ENCODE measurements at places on chromosomes 1 and 21. TPM values are rescaled to one million over a fixed set of nuclear protein-coding genes. Genes with fewer than 3 reads are reported as not detected.

GRCh38 chr1:234722904-234723720, 113.1 kb upstream of the IRF2BP2 start:
- DNase-seq, result peak; percentile 81
- H3K4me3 ChIP-seq, result peak overlapping the region; percentile 30
- H3K4me1 ChIP-seq, result peaks cover 94% of the 10 kb centered on the region
- no peaks in the 10 kb centered on the region for H3K27me3 ChIP-seq

DNA sequence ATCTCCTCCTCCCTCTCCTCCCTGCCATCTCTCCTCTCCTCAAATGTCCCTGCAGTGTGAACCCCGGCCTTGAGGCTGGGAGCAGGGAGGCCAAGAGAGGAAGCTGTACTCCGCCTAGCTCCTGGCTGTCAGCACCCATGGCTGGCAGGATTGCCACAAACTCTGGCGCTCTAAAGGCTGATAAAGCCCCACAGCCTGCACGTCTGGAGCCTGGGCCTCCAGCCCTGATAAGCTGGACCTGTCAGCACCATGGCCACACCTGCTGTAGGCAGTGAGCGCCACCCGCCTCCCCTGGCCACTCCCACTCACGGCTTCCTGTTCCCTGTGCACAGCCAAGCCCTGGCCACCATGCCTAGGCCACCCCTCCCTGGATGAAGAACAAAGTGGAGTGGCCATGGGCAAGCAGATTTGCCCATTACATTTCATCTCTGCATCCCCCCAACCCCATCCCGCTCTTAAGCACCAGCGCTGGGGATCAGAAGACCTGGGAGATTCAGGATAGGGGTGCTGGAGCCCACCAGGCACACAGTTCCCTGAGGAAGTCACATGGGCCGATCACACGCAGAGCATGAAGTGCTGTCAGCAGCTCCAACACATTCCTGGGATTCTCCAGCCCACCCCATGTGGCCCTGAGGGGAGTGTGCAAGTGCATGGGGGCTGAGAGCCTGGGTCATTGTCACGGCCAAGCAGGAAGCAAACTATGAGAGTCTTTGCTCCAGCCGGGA, 24.2 kb upstream of the NPPB start:
- H3K4me3 ChIP-seq, result no peak overlapping the region
- no peaks in the 10 kb centered on the region for H3K27me3 ChIP-seq
- no peak overlapping the region for H3K27ac ChIP-seq
- peak; percentile 80 for DNase-seq
- H3K36me3 ChIP-seq, result no peaks in the 10 kb centered on the region

TRIM67 gene
- not detected for total RNA-seq

GRCh38 chr1:215601276-215601675, 34.2 kb downstream of the KCTD3 start:
- H3K4me3 ChIP-seq, result no peak overlapping the region
- peaks cover 27% of the 10 kb centered on the region for H3K36me3 ChIP-seq
- no peak for DNase-seq
- no peaks in the 10 kb centered on the region for H3K4me1 ChIP-seq
- no peaks in the 10 kb centered on the region for H3K27me3 ChIP-seq

DNA sequence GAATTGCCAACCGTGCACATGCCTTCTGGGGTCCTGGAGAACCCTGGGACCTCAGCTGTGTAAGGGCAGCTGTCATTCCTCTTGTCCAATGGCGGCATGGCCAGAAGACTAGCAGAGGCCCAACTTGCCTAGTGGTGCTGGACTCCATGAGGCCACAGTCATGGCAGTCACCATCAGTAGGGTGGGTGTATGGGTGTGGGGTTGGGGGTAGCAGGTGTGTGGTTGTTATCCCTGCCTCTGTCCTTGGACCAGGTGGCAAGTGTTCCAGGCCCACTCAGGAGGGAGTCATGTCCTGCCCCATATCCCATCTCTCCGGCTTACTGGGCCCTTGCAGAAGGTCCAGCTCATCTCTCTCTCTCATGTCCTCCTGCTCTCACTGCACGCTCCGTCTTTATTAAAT, 1596.2 kb downstream of the MRPL39 start:
- no peak overlapping the region for H3K4me3 ChIP-seq
- H3K27me3 ChIP-seq, result no peaks in the 10 kb centered on the region
- no peaks in the 10 kb centered on the region for H3K4me1 ChIP-seq
- H3K27ac ChIP-seq, result no peak overlapping the region
- no peak for DNase-seq

DNA sequence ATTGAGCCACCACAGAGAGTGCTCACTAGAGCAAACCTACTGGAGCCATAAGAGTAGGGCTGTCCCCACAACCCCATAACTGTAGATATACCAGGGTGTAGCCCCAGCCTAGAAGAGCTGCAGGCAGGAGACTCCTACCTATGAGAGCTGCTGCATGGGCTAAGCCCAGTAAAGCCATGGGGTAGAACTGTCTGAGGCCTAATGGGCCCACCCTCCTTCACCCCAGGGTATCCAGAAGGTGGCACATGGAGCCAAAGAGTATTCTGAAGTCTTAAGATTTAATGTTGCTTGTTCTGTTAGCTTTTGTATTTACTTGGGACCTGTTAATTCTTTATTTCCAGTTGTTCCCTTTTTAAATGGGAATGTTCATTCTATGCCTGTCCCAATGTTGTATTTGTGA, 1193.7 kb upstream of the ADGRL2 start:
- no peak overlapping the region for H3K27ac ChIP-seq
- H3K36me3 ChIP-seq, result no peaks in the 10 kb centered on the region
- H3K4me1 ChIP-seq, result no peaks in the 10 kb centered on the region
- H3K4me3 ChIP-seq, result no peak overlapping the region

SLAMF9 gene
- not detected for total RNA-seq

TMEM200B gene
- total RNA-seq, result 8.7 TPM

GRCh38 chr21:26148840-26149354, 21.7 kb downstream of the APP start:
- no peak overlapping the region for H3K4me3 ChIP-seq
- no peaks in the 10 kb centered on the region for H3K27me3 ChIP-seq
- no peak overlapping the region for H3K27ac ChIP-seq
- H3K4me1 ChIP-seq, result peaks cover 26% of the 10 kb centered on the region
- DNase-seq, result no peak
- no peaks in the 10 kb centered on the region for H3K36me3 ChIP-seq

DNA sequence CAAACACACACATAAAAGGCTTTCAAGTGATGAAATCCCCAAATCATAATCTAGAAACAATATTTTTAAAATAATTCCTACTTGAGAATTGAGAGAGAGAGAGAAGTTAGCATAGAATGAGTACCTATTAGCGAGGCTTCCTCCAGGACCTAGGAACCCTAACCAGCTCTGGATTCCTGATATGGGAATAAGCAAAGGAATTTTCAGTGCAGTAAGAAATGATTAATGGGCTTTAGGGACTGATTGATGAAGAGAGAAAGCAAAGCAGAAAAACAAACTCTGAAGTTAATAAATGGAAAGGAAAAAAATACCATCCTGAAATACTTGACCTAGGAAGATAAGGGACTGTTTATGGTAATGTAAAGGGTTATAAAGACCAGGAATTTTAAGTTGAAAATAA, 60.6 kb downstream of the WARS2 start:
- H3K4me1 ChIP-seq, result no peaks in the 10 kb centered on the region
- no peak for DNase-seq
- H3K4me3 ChIP-seq, result no peak overlapping the region
- H3K27me3 ChIP-seq, result no peaks in the 10 kb centered on the region
- no peak overlapping the region for H3K27ac ChIP-seq

Measured in upper lobe of right lung (tissue), 1 donor.